H9 (cell line): ENCODE measurements at places on chromosomes 1 and 21.

DNA sequence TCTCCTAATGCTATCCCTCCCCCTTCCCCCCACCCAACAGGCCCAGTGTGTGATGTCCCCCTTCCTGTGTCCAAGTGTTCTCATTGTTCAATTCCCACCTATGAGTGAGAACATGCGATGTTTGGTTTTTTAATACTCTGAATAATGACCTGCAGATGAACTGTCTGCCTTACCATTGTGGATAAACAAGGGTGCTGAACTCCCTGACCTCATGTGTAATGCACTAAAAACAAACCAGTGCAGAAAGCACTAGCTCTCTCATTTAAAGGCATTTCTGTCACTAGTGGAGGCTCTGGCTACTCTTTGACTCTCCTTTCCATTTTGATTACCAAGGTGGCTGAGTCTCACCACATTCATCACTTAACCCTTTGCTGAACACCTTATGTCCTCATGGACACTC, 23.1 kb upstream of the TRAF3IP3 start:
- no peaks in the 10 kb centered on the region for H3K27me3 ChIP-seq
- H3K4me1 ChIP-seq: no peaks in the 10 kb centered on the region
- no peak overlapping the region for H3K4me3 ChIP-seq
- no peak overlapping the region for H3K27ac ChIP-seq

GRCh38 chr1:161962091-161962887, 61.4 kb downstream of the OLFML2B start:
- H3K4me1 ChIP-seq: 0 out of 2 replicates have a peak, but pooled peaks cover 2% of the 10 kb centered on the region
- H3K27me3 ChIP-seq: no peaks in the 10 kb centered on the region
- DNase-seq: no peak
- no peak overlapping the region for H3K27ac ChIP-seq
- H3K4me3 ChIP-seq: no peak overlapping the region

GRCh38 chr1:170254371-170254770, 108.6 kb downstream of the NTMT2 start:
- no peaks in the 10 kb centered on the region for H3K27me3 ChIP-seq
- no peaks in the 10 kb centered on the region for H3K4me1 ChIP-seq
- no peak for DNase-seq
- peaks cover 19% of the 10 kb centered on the region for H3K36me3 ChIP-seq

DNA sequence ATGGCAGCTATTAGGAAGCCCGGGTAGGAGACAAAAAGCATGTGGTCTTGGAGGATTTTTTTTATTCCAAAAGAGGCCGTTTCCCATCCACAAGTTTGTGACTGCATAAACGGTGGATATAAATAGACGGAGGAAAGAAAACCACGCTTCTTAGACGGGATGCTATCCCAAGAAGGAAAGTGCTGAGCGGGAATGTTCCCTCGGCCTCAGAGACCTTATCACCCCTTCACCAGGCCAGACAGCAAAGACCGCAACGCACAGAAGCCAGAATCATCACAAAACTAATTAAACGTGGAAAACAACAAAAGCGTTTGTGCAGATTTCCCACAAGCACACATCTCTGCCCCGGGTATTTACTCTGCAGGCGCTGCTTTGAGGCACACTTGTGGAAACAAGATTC, 43.2 kb downstream of the HLCS start:
- no peaks in the 10 kb centered on the region for H3K27me3 ChIP-seq
- no peak overlapping the region for H3K27ac ChIP-seq
- H3K4me1 ChIP-seq: no peaks in the 10 kb centered on the region
- H3K36me3 ChIP-seq: no peaks in the 10 kb centered on the region; the same call in 1 of the 2 replicates
- no peak for DNase-seq
- no peak overlapping the region for H3K4me3 ChIP-seq

- no peaks in the 10 kb centered on the region for H3K36me3 ChIP-seq
- H3K27ac ChIP-seq: no peak overlapping the region
- no peak overlapping the region for H3K4me3 ChIP-seq
- H3K27me3 ChIP-seq: no peaks in the 10 kb centered on the region
Measured at GRCh38 chr21:34818662-34819158, 149.9 kb downstream of the CLIC6 start.

DNA sequence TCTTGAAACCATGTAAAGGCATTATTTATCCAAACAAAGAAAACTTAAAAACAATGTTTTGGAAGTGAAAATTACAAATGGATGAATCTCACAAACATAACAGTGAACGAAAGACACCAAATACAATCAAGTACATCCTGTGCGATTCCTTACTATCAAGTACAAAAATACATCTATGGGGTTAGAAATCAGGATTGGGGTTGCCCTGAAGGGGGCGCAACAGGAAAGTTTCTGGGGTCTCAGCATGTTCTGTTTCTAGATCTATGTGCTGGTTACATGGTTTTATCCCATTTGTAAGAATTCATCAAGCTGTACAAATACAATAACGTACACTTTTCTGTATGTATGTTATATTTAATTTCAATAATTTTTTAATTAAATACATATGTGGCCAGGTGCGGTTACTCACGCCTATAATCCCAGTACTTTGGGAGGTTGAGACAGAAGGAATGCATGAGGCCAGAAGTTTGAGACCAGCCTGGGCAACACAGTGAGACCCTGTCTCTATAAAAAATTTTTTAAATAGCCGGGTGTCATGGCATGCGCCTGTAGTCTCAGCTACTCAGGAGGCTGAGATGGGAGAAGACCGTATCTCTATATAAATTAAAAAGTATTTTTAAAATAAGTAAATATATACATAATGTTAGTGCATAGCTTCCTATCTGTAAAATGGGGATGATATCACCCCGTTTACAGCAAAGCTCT, 121.5 kb upstream of the SOD1 start:
- DNase-seq: no peak
- no peaks in the 10 kb centered on the region; the same call in 2 of the 3 replicates for H3K36me3 ChIP-seq
- H3K4me3 ChIP-seq: no peak overlapping the region
- no peaks in the 10 kb centered on the region for H3K4me1 ChIP-seq

DNA sequence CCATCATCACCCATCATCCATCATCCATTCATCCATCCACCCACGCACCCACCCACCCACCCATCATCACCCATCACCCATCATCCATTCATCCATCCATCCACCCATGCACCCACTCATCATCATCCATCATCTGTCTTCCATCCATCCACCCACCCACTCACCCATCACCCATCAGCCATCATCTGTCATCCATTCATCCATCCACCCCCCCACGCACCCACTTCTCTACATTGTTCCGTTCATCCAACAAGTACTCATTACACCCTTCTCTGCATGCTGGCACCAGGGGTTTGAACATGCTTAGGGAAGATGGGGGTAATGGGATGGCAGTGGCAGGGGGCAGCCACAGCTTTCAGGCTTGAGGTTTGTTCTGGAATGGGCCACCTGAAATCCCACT, 82.1 kb downstream of the ADARB1 start:
- H3K27ac ChIP-seq: no peak overlapping the region
- DNase-seq: no peak
- no peaks in the 10 kb centered on the region for H3K36me3 ChIP-seq
- H3K4me3 ChIP-seq: no peak overlapping the region
- no peaks in the 10 kb centered on the region; the same call in 1 of the 2 replicates for H3K4me1 ChIP-seq
- H3K27me3 ChIP-seq: no peaks in the 10 kb centered on the region

GRCh38 chr1:113452921-113453770, 62.8 kb downstream of the MAGI3 start:
- no peaks in the 10 kb centered on the region for H3K4me1 ChIP-seq
- H3K27me3 ChIP-seq: no peaks in the 10 kb centered on the region
- DNase-seq: no peak
- no peak overlapping the region for H3K27ac ChIP-seq

DNA sequence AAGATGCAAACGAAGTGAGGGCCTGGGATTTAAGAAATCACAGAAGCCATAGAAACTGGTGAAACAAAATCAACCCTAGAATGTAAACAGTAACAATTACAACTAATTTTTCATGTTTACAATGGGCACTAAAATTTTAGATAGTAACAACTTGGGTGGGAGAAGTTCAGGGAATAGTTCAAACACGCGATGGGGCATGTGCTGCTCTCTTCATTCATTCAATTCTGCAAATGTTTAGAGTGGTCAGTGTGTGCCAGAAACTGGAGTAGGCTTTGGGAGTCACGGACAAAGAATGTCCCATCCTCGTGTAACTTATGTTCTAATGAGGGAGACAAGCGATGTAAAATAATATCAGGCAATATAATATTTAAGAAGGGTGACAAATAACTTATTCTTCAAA, 133.4 kb downstream of the GREM2 start:
- no peaks in the 10 kb centered on the region for H3K27me3 ChIP-seq
- DNase-seq: no peak
- H3K4me1 ChIP-seq: no peaks in the 10 kb centered on the region

- no peaks in the 10 kb centered on the region for H3K36me3 ChIP-seq
Measured at GRCh38 chr1:206757524-206758266, 12.9 kb upstream of the IL19 start.

DNA sequence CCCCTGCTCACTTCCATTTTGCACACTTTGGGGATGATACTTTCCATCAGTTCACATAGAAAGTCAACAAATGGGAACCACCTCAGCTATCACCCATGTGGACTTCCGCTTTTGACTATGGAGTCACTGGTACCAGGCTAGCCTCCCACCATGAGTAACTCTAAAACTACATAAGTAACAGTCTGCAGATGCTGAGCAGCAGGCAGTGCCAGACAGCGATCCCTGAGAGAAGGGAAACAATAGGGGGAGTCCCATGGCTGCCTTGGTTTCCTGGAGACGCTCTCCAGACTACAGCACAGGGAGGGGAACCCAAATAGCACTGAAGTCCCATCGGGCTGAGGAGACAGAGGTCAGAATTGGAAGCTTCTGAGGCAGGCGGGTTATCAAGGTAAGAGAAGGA, 2.8 kb upstream of the TFF2 start:
- H3K27ac ChIP-seq: no peak overlapping the region
- DNase-seq: no peak
- peaks cover 3% of the 10 kb centered on the region; the same call in 2 of the 3 replicates for H3K36me3 ChIP-seq
- no peaks in the 10 kb centered on the region for H3K4me1 ChIP-seq
- H3K27me3 ChIP-seq: no peaks in the 10 kb centered on the region

GRCh38 chr21:37237764-37238163, 29.4 kb downstream of the VPS26C start:
- H3K27me3 ChIP-seq: no peaks in the 10 kb centered on the region
- no peak for DNase-seq
- H3K36me3 ChIP-seq: peaks cover 15% of the 10 kb centered on the region
- H3K27ac ChIP-seq: no peak overlapping the region

DNA sequence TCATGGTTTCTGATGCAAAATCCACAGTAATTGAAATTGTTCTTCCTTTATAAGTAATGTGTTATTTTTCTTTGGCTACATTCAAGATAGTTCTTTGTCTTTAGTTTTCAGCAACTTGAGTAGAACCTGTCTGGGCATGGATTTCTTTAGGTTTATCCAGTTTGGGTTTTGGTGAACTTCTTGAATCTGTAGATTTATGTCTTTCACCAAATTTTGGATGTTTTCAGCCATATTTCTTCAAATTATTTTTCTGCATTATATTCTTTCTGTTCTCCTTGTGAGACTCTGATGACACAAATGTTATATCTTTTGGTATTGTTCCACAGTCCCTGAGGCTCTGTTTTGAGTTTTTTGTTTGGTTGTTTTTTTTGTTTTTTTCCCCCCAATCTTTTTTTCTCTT, 69.4 kb downstream of the TDRD5 start:
- peaks cover 4% of the 10 kb centered on the region; the same call in 1 of the 2 replicates for H3K36me3 ChIP-seq
- H3K27me3 ChIP-seq: no peaks in the 10 kb centered on the region
- no peak overlapping the region for H3K4me3 ChIP-seq
- H3K4me1 ChIP-seq: no peaks in the 10 kb centered on the region
- H3K27ac ChIP-seq: no peak overlapping the region
- DNase-seq: no peak

GRCh38 chr1:147807405-147807804, 47.0 kb upstream of the GJA5 start:
- no peaks in the 10 kb centered on the region for H3K27me3 ChIP-seq
- no peak overlapping the region for H3K27ac ChIP-seq
- DNase-seq: no peak
- H3K4me3 ChIP-seq: no peak overlapping the region
- no peaks in the 10 kb centered on the region; the same call in 1 of the 2 replicates for H3K4me1 ChIP-seq

- H3K36me3 ChIP-seq: no peaks in the 10 kb centered on the region; the same call in none of the 3 replicates
- no peak overlapping the region for H3K4me3 ChIP-seq
- peaks cover 11% of the 10 kb centered on the region for H3K4me1 ChIP-seq
- H3K27me3 ChIP-seq: peaks cover 3% of the 10 kb centered on the region; the same call in 1 of the 2 replicates
- H3K27ac ChIP-seq: no peak overlapping the region
Measured at GRCh38 chr1:224783006-224783651, 146.3 kb upstream of the DNAH14 start.

DNA sequence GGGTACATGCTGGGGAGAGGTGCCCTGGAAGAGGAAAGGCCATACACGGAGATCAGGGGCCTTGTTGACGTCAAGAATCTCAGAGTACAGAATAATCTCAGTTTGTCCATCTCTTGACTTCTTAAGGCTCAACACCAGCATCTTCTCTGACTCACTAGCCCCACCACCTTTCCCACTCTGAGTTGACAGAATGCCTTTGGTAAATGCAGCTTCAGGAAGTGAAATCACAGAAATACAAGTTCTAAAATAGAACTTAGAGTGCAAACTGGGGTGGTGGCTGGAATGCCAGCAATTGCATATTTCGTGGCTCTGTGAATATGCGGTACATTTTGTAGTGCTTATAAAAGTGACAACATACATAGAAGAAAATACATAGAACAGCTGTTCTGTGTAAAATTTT, 1.6 kb downstream of the COG2 start:
- peak overlapping the region; percentile 98; the same call in 1 of the 3 replicates for H3K4me3 ChIP-seq
- no peaks in the 10 kb centered on the region for H3K27me3 ChIP-seq
- no peak for DNase-seq
- no peaks in the 10 kb centered on the region for H3K4me1 ChIP-seq
- no peaks in the 10 kb centered on the region; the same call in 1 of the 2 replicates for H3K36me3 ChIP-seq
- H3K27ac ChIP-seq: no peak overlapping the region

DNA sequence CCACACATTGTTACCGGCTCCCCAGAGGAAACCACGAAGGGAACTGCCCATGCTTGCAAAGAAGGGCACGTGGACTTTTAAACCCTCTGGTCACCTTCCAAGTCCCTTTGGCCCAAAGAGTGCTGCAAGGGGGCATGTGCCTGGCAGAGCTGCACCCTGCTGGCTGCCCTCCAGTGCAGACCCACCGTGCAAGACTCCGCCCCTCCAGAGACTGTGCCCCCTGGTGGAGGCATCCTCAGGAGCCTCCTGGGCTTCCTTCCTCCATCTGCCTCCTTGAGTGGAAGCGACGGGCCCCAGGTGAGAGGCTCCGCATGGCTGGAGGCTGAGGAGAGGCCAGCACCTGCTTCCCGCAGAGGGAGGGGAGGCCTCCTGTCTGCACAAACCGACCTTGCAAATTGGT, 100.6 kb downstream of the CRYAA start:
- H3K36me3 ChIP-seq: no peaks in the 10 kb centered on the region
- H3K27me3 ChIP-seq: no peaks in the 10 kb centered on the region
- no peak overlapping the region for H3K27ac ChIP-seq
- peak; percentile 69 for DNase-seq
- H3K4me1 ChIP-seq: no peaks in the 10 kb centered on the region
- H3K4me3 ChIP-seq: no peak overlapping the region

DNA sequence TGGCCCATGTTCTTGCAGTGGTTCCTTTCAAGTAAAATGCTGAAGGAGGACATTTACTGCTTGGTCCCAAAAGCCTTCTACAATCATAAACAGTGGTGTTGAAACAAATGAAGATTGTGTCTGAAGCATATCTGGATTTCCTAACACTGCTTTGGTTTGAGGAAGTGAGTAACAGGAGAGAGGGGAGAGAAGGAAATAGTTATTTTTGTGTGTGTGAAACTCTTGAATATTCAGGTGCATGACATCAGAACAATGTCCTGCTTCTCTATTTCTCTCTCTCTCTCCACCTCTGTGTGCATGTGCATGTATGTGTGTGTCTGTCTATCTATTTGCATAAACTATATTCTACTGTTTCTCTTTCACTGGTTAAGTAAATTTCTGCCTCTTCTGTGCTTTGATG, 61.4 kb upstream of the TNFSF18 start:
- no peak for DNase-seq
- peaks cover 5% of the 10 kb centered on the region for H3K36me3 ChIP-seq
- H3K27me3 ChIP-seq: no peaks in the 10 kb centered on the region
- no peak overlapping the region for H3K27ac ChIP-seq
- no peaks in the 10 kb centered on the region for H3K4me1 ChIP-seq
- no peak overlapping the region for H3K4me3 ChIP-seq
